ENCODE measurements at places on chromosomes 3 and 15.

DNA sequence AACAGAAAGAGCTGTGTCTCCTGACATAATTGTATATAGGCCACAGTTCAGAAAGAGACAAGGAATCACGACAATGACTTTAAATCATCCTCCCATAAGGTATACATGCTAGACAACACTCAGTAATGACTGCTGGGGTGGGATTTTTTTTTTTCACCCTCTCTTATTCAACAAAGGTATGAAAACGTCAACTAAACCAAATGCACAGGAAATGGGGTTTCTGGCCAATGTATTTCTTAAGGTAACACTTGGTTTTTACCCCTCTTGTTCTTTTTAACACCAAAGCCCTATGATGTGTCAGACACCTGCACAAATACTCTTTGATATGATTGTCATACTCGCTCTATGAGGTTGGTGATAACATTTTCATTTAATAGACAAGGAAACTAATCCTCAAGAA, 78.3 kb downstream of the MCF2L2 start:
- no peak for DNase-seq

DNA sequence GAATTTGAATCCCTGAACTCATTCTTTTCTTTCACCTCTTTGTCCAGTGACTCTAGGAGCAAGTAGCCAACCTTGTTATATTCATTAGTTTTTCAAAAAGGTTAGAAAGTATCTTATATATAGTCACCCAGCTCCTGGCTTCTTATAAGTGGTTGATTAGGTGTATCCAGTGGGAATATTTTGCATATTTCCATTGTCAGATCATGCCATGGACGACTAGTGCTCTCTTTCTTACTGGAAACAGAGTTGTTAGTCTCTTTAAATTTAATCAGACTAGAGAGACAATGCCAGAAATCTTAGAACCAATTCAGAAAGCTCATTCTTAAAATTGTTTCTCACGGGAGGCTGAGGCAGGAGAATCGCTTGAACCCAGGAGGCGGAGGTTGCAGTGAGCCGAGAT, 73.4 kb downstream of the CHRD start:
- no peak for DNase-seq

DNA sequence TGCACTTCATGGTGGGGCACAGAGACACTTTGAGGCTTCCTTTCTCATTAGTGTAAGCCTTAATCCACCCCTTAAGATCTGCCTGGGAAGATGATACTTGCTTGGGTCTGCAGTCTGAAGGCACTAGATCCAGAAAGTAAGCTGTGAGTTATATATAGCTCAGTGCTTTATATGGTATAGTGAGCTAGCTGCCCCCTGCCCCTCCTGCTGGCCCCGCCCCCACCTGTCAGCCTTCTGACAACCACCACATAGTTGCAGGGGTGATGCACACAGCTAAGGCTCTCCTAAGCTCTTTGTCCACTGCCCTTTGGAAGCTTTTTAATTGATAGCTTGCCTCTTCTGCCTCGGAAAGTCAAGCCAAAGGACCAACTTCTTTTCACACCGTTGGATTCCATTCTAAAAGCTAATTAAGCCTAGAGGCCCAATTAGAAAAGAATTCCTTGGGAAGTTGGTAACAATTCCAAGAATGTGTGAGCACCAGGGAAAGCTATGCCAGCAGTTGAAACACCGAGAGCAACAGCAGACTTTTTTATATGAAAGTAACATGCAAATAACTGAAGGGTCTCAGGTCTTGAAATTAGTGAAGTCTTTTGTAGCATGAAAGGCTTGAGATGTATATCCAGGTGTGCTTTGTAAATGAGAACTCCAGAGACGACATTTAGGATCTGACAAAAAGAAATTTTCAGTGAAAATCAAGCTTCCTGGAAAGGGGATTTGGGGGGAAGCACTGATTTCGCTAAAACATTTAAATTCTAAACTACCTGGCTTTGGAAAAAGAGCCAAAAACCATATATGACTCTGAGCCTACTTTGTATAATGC, 2.3 kb downstream of the TPM1 start:
- no peak for DNase-seq

DNA sequence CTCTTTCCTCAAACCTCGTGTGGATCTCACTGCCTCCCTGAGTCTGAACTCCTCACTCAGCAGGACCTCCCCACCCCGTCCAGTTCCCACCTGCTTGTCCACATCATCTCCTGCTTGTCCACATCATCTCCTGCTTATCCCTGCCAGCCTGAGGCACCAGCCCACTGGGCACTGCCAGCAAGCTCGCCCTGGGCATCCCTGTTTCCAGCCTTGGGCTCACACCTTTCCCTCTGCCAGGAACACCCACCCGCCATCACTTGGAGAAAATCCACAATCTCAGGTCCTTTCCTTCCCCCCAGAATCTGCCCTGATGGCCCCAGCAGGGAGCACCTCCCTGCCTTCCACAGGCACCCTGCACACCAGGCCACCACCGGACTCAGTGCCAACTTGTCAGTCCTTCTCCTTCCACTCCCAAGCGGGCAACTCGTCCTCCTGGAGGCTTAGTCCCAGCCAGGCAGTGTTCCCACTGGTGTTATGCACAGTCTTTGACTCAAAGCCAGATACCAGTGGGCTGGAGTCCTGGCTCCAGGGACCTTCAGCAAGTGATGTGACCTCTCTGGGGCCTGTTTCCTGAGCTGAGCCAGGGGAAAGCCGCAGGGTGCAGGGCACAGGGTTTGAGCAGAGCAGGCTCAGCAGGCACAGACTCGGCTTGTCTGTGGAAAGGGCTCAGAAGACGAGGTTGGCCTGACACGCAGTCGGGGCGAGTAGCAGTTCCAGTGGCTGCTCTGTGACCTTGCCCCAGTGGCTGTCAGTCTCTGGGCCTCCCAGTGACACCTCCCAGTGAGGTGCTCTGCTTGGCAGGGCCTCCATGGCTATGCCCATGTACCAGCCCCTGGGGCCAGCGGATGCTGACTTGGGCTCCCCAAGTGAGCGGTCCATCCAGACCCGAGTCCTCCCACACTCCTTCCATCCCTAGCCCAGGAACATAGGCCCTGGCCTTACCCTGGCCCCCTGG, 9.5 kb upstream of the MESP2 start:
- DNase-seq: no peak

DNA sequence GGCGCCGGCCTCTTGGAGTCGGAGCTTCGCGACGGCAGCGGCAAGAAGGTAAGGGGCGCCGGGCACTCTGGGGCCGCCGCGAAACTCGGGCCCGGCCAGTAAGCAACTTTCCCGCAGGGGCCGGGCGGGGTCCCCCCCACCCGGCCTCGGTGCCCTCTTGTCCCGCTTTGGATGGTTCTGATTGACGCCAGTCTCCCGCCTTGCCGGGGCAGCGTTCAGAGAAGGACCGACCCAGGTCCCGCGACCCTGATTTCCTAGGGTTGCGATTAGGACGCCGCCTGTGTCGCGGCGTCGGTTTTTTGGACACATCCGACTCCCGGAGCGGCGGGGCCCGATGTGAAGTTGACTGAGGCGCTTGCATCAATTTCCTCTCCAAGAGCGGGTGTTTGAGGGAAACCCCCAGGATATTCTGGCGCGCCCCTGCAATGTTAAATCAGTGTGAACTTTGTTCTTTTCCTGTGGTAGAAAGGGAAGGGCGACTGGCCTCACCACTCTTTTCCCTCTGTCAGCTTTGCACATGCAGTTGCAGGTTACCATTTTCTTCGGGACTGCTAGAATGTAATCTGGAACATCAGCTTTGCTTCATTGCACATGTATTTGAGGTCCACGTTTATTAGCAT, 755 bp downstream of the PDE8A start:
- no peak for DNase-seq

DNA sequence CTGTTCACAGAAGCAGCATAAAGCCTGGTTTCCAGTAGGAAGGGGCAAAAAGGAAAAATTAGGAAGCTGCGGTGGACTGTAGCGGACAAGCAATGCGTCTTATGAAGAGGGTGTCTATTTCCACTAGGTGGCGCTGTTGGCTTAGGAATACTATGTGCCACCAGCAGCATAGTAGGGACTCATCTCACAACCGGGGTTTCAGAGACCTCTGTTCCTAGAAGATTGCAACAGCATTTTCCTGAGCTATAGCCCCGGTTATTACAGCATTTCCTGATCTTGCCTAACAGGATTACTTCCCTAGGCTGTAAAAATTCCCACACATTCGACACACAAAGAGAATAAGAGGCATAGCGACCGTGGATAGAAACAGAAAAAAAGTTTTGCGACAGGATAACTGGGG, 683.0 kb downstream of the TBL1XR1 start:
- DNase-seq: no peak

- no peak for DNase-seq
Observed at GRCh38 chr3:126972866-126973265, 10.0 kb upstream of the PLXNA1 start.

- DNase-seq: no peak
Observed at GRCh38 chr3:4063916-4064574, 239.1 kb upstream of the SETMAR start.

DNA sequence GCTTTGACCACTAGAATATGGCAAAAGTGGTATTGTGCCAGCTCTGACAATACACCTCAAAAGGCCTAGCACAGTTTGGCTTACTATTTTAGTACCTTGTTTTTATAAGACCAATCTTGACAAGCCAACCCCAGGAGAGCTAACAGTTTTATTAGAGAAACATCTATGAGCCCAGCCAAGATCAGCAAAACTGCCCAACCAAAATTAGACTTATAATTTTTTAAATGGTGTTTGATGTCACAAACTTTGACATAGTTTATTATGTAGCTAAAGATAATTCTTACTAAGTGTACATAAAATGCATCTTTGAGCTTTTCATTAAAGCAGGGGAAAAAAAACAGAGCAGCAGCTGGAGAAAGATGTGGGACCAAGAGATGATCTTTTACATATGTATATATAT, 537.5 kb downstream of the ZPLD1 start:
- no peak for DNase-seq

DNA sequence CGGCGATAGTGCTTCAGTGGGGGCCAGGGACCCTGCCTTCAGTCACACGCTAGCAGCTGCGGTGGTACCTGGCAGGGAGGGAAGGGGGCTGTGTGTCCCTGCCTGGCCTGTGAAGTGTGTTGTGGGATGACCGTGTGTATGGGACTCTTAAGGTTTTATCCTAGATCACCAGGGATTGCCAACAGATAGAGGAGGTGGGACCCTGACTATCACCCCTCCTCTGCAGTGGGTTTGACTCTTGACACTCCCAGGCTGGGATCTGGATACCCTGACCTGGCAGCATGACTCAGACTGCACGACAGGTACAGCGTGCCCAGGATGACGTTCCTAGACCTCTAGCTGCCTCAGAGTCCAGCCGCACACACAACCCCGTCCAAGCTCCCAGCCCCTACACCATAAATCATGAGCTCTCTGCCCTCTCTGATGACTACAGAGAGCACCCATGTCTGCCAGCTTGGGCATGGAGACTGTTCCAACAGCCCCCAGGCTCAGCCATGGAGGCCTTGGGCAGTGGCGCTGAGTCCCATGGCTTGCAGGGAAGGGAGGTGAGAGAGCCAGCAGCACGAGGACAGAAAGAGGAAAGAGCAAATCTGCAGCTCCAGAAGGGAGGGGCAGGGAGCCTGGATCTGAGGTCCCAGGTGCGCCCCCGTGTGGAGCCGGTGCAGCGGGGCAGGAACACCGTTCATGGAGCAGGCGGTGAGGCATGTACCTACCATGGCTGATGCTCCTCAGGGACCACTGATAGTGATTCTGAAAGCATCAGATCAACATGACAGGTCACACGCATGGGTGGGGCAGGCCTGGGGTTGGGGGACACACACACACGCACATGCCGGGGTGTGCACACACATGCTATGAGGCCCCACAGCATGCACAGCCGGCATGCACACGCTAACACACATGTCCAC, 71.0 kb downstream of the ADAMTS7 start:
- DNase-seq: peak; percentile 76

DNA sequence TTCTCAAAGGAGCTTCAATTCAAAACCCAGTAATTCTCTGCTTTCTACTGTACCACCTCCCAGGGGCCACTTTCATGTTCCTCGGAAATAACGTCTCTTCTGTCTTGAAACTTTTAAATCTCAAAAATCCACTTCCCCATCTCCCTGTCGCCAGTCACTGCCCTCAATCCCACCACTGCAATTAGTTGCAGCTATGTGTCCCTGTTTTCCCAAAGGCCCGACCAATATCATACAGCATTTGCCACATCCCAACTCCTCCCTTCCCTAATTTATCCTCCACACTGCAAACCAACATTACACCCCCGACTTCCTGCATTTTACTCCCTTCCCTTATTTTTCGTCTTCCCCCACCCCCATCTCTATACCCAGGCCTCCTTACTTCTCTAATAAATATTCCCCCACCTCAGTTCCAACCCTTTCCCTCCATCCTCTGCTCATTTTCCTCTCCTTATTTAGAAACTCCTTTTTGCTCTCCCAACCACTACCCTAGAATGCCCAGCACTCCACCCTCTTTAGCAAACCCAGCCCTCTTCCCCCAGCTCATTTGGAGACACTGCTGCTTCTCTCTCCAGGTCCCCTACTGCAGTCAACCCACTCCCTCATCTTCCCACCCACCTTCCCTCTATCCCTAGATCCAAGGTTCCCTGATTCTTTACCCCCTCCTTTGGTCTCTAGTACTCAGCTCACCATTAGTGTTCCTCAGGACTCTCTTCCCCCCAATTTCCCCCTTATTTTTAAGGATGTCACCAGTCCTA, 1.1 kb downstream of the NPTN start:
- DNase-seq: no peak

DNA sequence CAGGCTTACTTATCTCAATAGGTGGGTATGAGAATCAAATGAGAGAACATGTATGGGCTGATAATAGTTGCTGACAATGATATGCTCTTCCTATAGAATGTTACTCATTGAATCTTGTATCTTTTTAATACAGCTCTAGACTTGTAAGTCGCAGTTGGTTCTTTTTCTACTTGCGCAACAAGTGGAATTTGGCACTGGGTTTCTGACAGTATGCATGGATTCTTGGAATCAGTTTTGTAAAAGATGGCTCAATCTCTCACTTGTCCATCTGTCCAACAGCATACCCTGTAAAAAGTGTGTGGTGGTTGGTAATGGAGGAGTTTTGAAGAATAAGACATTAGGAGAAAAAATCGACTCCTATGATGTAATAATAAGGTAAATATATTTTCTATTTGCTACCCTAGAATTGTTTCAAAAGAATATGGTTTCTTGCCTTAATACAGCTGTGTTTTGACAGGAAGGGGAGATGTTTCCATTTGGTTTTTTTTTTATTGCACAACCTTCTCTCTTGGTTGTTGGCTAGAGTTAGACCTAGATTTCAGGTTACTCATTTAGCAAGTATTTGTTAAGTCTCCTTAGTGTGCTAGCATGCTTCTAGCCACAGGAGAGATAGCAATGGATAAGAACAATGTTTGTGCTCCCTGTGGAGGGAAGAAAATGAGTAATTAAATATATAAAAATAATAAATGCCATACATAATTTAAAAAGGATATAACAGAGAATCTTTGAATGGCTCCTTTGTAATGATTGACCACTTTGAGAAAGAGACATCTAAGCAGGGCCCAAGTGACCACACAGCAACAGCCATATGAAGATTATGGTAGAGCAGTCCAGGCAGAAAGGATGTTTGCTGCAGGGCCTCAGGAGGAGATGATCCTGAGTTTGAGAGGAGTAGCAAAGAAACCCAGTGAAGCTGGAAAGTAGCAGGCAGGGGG, 21.8 kb downstream of the ST3GAL6 start:
- DNase-seq: no peak

GRCh38 chr3:136239094-136239493, 11.0 kb upstream of the PCCB start:
- DNase-seq: no peak

GRCh38 chr3:195873281-195873887, 35.0 kb downstream of the TNK2 start:
- no peak for DNase-seq

Data from NCI-H1436 (cell line).